Posterior vena cava (tissue), 2 donors: ENCODE measurements at places on chromosomes 1 and 21. TPM values are rescaled to one million over a fixed set of nuclear protein-coding genes. Genes with fewer than 3 reads are reported as not detected.
A peak's percentile ranks its signal among the peaks of the same experiment; 100 is the strongest.

Gene GJA9
- total RNA-seq: not detected

Gene LCE2C
- not detected for total RNA-seq

Gene UHMK1
- total RNA-seq: 36.2 TPM

Gene ANXA9
- total RNA-seq: not detected

Gene SH3D21
- total RNA-seq: 2.8 TPM

Gene SLC35F3
- not detected for total RNA-seq

Gene PRAMEF14
- not detected for total RNA-seq

Gene BACE2
- total RNA-seq: 70.4 TPM

Gene RSPH1
- total RNA-seq: 0.19 TPM

Gene BATF3
- total RNA-seq: 20.1 TPM

Gene CDK11A
- 29.2 TPM for total RNA-seq

Gene PTAFR
- total RNA-seq: 5.9 TPM

Gene NKAIN1
- 0.28 TPM for total RNA-seq

DNA sequence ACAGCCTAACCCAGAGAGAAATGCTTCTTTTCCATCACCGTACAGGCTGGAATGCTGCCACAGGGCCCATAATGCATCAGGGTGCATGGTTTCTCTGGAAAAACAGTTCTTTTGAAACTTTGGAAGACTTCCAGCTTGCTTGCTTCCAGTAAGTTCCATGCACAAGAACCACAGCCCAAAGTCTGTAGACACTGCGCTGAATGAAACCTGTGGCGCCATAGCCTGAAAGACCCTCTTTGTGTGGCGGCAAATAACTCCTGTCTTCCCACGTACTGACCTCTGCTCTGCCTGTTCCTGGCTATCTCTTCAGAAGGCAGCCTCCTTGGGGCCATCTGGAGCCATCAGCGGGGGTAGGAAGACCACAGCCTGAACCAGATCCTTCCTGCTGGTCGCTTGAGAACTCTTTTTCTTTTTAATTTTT is 15.1 kb downstream of the MIIP start:
- DNase-seq: no peak

- no peak for DNase-seq
Measured at GRCh38 chr1:244998717-244999346, 134.5 kb upstream of the HNRNPU start.

GRCh38 chr1:185132534-185132933 is 24.2 kb downstream of the TRMT1L start:
- no peak for DNase-seq

- no peak for DNase-seq
Measured at GRCh38 chr1:7047866-7048265, 262.6 kb downstream of the CAMTA1 start.

- DNase-seq: no peak
Measured at GRCh38 chr1:198598796-198599321, 40.0 kb upstream of the PTPRC start.

DNA sequence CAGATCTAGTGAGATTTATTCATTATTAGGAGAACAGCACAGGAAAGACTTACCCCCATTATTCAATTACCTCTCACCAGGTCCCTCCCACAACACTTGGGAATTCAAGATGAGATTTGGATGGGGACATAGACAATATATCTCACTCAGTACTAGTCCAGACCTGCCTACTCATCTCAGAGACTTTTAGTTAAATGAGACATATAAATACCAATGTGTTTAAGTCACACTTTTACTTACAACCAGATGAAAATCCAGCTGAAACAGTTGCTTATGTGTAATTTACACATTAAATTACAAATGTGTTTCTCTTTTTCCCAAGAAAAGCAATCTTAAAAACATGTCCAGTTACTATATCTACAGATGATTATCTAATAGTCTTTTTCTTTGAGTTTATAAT is 1145.6 kb downstream of the KCNT2 start:
- DNase-seq: no peak

- DNase-seq: no peak
Measured at GRCh38 chr1:96558635-96559034, 162.9 kb upstream of the PTBP2 start.

DNA sequence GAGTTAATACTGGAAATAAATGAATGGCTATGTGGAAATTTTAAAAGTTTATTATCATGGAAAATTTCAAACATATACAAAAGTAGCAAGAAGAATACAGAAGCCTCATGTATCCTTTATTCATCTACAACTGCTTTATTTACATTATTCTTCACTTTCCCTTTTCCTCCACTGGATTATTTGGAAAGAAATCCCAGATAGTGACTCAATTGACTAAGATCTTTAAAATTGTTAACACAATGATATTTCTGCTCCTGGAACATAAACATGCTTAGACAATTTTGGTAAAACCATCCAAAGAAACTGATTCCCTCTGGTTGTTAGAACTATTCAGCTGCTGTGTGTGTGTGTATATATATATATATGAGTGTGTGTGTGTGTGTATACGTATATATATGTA is 116.2 kb downstream of the TGFB2 start:
- DNase-seq: no peak

GRCh38 chr1:1841575-1841995 is 49.3 kb downstream of the GNB1 start:
- no peak for DNase-seq

DNA sequence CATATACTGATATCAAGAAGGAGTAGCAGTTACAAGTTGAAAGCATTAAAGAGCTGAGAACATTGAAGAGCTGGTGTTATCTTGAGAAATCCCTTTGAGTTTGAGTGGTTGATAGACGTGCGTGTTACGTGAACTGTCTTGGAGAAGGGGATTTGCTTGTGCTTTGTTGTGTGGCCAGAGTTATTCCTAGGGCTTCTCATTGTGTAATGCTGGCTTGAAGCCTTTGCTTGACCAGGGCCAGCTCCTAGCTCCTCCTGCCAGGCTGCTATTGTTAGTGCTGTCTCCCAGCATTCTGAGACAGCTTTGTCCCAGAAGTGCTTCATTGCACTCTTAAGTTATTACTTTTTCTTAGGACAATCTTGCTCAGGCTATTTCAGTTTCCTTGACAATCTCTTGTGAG is 116.2 kb upstream of the KCNK2 start:
- DNase-seq: no peak

DNA sequence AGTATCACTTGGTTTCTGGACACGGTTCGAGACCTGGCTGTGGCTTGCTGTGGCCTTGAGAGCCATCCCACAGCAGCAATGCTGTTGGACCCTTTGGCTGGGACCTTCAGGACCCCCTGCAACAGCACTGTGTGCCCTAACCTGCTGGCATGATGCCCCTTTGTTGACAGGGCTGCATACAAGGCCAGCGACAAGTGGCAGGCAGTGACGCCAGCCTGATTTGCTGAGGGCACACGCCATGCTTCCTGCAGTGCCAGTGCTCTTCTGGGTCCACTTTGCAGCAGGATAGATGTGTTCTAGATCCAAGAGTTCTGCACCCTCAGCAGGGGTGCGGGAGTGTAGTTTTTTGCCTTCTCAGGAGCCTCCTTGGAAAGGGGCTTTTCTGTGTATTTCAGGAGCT is 32.8 kb downstream of the COQ8A start:
- DNase-seq: no peak

DNA sequence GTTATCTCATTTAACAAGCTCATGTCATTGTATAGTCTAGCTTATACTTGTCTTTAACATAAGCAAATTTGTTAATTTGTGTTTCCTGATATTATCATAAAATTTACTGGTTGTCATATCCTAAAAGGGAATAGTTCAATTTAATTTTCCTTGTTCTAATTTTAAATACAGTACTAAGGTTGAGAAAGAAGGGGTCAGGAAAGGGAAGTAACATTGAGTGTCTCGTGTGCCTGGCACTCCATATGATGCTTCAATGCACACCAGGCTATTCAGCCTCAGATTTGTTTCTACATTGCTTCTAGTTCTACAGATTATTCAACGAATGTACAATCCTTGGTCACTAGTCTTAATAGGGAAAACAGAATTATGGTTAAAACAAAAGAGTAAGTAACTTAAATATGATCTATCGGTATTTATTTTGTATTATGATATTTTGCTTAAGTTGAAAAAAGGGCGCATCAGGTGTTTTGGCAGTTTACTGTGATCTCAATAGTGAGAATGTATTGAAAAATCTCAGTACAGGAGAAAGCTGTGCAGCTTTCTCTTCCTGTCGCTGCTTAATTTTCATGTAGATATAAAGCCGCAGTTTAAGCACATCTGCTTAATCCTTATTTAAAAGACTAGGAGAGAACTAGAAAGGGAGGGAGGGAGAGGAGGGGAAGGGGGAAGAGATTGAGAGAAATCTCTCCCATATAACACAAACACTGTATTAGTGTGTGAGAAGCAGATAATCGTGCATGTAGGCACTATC is 13.0 kb downstream of the PTPRC start:
- DNase-seq: no peak

DNA sequence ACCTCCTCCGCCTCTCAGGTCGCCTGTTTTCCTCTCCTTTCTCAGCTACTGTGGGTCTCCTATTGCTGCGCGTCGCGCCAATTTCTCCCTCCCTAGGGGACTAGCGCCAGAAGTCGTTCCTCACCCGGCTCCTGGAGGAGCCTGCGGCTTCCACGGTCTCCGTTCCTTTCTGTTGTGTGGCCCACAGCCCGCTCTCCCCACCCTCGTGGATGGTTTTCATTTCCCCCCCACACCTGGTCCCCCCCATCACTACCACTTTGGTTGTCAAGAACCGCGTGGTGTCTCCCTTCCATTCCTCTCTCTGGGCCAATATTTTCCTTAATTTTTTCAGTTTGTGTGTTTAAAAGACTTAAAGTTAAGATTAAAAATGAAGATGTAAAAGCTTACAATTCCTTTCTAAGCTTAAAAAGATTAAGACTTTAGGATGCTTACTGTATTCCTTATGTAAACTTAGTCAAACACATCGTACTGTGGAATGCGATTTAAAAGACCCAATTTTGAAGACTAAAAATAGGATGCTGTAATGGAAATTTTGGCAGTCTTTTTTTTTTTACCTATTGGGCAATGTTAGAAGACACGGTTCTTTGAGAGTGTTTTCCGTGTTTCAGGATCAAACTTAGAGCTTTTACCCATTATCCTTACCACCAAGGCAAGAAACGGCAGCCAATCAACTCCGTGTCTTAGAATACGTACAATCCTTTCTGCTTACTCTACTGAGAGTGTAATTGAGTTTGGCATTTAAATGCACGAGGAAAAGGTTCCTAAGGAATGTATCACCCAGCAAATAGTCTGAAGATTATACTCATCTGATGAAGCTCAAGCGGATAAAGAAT is 773 bp downstream of the CNST start:
- DNase-seq: peak; percentile 86

- DNase-seq: peak; percentile 88
Measured at GRCh38 chr1:19448491-19449439, 36.6 kb downstream of the CAPZB start.

DNA sequence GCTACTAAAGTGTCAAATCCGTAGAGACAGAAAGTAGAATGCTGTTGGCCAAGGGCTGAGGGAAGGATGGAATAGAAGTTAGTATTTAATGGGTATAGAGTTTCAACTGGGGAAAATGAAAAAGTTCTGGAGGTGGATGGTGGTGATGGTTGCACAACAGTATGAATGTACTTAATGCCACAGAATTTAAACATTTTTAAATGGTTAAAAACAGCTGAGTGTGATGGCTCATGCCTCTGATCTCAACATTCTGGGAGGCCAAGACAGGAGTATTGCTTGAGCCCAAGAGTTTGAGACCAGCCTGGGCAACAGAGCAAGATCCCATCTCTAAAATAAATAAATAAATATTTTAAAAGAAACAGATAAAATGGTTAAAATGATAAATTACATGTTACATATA is 44.5 kb downstream of the PIK3R3 start:
- no peak for DNase-seq

GRCh38 chr1:204001166-204001901 is 71.6 kb upstream of the SOX13 start:
- DNase-seq: no peak

GRCh38 chr1:42927274-42927841 is 31.3 kb downstream of the SLC2A1 start:
- no peak for DNase-seq

GRCh38 chr1:232883992-232884661 is 66.3 kb upstream of the NTPCR start:
- no peak for DNase-seq

- no peak for DNase-seq
Measured at GRCh38 chr1:151237678-151238466, 16.7 kb upstream of the PSMD4 start.

GRCh38 chr1:229514578-229515275 is 6.6 kb upstream of the NUP133 start:
- no peak for DNase-seq

GRCh38 chr1:175632667-175633066 is 110.7 kb downstream of the TNR start:
- DNase-seq: no peak

DNA sequence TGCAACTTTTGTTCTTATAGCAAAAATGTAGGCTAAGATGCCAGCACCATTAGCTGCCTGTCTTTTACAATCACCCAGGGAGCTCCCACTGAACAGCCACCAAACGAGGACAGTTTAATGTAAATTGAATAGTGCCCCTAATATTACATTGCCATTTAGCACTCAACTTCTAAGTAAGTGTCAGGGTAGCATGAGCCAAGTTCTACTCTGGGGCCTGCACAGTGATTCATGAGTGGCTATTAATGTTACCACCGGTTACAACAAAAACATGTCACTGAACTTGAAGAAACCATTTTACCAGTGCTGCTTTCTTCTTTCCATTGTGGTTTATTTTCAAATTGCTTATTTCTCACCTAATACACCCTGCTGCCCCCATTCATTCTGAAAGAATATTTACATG is 295.6 kb upstream of the RRP15 start:
- no peak for DNase-seq

- peak; percentile 94 for DNase-seq
Measured at GRCh38 chr1:156508205-156508954, 7.8 kb upstream of the MEF2D start.

DNA sequence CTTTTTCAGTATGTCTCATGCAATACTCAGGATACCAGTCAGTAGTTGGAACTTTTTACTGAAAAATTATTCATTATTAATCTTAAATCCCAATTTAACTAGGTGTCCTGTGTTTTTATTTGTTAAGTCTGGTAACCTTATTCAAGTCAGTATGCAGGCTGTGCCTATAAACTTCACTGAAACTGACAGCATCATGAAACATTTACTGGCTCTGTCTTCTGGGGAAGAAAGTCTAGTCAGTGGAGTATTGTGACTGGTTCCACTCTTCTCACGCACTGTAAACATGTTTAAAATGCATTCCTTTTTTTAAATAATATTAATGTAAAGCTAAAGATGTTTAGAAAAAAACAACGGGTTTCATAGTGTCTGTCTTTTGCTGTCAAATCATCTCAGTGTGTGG is 739.7 kb downstream of the LTN1 start:
- DNase-seq: no peak

- DNase-seq: no peak
Measured at GRCh38 chr1:90795431-90795830, 78.3 kb upstream of the BARHL2 start.

DNA sequence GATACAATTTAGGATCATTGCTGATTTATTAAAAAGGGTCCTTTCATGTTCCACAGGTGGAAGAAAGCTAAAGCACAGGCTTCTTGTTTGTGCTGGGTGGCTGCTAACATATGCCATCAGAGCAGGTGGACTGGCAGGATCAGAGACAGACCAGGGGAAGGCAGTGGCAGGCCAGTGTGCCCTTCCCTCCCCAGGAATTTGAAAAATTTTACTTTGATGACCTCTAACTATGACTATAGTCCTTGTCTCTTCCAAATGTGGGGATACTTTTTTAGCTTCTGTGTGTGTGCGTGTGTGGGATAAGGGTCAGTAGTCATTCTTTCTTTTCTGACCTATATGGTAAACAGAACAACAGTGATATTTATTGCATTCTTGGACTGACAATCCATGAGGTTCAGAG is 49.9 kb downstream of the LHX9 start:
- DNase-seq: no peak
